Right hindlimb (tissue), 1 donor: ENCODE measurements at places on chromosomes 3 and 15.
A peak's percentile ranks its signal among the peaks of the same experiment; 100 is the strongest.

GRCh38 chr3:35635407-35635806 is 3.9 kb upstream of the ARPP21 start:
- no peak for DNase-seq

DNA sequence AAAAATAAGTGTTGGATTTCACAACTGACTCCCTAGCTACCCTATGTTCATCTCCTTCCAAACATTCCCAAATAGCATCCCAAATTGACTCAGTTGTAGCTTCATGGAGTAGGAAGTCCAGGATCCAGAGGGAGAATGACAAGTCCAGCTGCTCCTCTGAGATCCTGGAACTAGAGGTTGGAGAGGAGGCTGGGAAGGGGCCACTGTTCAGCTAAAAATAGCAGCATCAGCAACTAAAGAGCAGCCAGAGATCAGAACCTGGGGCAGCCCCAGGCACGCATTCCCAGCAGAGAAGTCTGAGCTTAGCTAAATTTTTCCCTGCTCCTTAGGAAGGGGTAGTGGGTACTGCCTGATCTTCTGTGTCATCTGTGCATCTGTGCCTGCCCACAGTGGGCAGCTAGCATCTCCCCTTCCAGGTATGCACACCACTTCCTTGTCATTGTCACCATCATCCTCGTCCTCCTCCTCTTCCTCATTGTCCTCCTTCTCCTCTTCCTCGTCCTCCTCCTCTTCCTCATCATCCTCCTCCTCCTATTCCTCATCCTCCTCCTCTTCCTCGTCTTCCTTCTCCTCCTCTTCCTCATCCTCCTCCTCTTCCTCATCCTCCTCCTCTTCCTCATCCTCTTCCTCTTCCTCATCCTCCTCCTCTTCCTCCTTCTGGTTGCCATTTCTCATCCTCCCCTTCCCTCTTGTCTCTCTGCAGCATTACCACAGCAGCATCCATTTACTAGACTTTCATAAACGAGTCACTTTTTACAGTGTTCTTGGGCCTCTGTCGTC is 152.3 kb upstream of the ROPN1 start:
- DNase-seq, result no peak

DNA sequence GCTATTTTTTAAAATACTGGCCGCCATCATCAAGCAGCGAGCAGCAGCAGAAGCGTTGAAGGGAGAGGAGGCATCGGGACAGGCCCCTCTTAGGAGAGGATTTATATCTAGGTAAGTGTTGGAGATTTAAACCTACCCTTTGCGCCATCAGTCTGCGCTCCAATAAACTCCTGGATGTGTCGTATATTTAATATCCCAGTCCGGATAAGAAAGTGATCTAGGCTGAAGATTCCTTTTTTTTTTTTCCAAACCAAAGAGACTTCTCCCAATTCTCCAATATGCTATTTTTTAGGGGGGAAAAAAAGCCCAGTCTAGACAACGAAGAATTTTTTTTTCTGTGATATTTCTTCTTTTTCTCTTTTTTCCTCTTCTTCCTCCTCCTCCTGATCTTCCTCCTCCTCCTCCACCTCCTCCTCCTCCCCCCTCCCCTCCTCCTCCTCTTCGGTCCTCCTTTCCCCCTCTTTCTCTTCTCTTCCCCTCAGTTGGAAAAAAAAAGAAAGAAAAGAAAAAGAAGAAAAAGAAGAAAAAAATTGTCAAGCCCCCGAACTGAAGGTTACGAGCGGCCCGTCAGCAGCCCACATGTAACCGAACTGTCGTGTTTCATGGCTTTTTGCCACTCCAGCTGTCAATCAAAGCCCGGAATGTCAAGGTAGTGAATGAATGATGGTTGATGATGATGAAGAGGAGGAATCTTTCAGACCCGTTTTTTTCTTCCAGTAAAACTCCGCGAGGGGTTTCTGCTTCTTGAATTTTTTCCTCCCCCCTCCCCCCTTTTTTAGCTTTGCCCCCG is 835 bp downstream of the MEIS2 start:
- peak; percentile 53 for DNase-seq

GRCh38 chr15:77138167-77138522 is 67.2 kb upstream of the TSPAN3 start:
- no peak for DNase-seq

- peak; percentile 37 for DNase-seq
Observed at GRCh38 chr15:94584833-94585244, 353.5 kb downstream of the MCTP2 start.

DNA sequence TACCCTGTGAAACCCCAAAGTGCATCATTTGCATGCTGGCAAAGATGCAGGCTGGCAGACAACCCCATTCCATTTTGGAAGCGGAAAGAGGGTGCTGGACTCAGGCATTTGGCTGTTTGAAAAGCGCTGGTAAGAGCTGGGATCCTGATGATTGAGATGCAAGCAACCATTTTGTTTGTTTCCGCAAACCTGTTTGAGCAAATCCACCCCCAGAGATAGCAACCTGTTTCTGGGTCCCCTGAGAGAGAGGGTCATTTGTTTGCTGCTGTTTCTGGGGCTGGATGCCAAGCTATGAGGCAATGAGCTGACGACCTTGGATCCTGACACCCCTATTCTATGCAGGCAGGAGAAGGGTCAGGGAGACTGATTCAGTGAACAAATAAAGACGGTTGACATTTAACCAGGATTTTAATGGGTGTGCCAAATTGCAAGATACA is 9.8 kb downstream of the SLC6A1 start:
- DNase-seq, result no peak

- no peak for DNase-seq
Observed at GRCh38 chr3:159348431-159348830, 546.6 kb downstream of the MFSD1 start.

GRCh38 chr15:72474912-72475628 is 940 bp downstream of the ARIH1 start:
- peak; percentile 82 for DNase-seq

DNA sequence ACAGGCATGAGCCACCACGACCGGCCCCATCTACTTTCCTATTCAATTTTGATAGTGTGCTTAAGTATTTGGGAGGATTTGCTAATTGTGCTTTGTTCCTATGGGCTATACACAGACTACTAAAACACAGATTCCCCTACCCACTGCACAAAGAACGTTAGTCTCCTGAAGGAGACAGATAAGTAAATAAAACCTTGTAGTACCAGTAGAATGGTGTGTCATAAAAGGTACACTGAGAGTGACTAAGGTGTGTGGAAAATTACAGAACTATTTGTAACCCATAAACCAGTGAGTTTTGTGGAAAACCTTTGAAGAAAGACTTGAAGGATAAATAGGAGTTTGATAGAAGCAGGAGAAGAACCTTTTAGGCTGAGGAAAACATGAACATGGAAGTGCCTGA is 158.2 kb downstream of the VPS8 start:
- no peak for DNase-seq

- DNase-seq, result no peak
Observed at GRCh38 chr15:35305031-35305550, 220.0 kb upstream of the NANOGP8 start.

DNA sequence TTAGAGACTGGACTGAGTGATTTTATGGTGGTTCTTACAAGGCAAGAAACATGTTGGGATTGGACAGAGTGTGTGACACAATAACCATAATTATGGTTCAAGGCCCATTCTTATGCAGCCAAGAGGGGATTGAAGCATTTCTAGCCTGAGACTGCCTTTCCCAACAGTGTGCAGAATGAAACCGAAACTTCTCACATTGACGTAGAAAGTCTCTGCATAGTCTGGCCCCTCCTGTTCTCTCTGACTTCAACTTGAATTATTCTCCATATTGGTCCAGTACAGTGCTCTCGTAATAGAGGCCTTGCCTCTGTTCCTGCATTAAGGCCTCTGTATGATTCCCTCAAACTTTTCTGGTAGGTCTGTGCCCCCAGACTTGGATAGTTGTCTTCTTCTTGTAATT is 138.3 kb downstream of the DIPK2A start:
- no peak for DNase-seq

DNA sequence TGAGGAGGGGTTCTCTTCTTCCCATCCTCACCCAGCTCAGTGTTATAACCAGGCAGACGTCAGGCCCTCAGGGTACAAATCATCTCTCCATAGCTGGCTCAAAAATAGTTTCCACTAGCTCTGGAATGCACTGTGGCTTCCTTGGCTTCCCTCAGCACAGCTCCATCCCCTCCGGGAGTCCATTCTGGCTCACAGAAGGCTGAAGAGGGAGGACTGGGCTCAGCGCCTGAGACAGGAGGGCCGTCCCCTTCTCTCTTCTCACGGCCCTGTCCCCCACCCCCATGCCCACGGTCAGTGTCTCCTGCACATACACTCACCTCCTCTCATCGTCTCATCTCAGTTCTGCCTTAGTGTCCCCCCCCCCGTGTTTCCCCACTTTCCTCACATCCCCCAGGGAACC is 50.1 kb downstream of the UMPS start:
- DNase-seq, result peak; percentile 93

DNA sequence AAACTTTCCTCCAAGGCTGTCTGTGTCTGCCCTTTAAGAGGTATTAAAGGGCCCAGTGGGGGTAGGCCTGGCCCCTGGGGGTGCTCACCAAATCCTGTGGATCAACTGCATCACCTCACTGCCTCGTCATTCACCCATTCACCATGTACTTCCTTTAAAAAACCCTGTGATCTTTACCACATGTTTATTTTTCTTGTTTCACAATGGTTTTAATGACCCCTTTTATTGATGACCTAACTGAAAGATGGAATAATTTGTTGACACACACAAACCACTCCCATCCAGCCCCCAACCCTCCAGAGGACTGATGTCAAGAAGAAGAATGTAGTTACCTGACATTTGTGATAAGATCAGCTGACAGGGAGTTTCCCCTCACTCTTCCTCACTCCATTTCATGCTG is 40.8 kb downstream of the KCNAB1 start:
- no peak for DNase-seq

DNA sequence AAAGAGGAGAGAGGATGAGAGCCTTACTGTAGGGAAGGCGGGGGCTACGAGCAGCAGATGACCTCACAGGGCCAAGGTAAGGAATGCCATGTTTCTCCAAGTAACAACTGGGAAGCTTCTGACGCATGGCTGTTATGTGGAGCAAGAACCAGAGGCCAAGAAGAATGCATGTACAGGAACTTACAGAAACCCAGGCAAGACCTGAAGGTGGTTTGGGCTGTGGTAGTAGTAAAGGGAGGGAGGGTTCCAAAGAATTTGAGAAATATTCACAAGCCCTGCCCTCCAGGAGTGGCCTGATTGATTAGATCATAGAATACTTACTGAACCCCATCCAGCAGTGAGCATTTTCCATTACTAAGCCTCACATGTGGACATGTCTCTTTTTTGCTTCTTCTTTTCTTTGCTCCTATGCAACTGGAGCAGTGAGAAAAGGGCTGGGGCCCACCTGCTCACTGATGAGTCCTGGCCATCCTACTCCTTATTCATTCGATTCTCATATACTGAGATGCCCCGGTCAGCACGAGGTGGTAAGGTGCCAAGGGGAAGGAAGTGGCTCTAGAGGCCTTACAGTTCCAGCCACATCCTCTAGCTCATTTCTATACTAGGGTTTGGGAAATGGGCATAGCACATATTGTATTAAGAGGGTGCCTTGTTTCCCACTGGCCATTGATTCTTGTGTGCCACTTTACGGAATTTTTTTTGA is 8.3 kb upstream of the SLC12A8 start:
- DNase-seq, result no peak

DNA sequence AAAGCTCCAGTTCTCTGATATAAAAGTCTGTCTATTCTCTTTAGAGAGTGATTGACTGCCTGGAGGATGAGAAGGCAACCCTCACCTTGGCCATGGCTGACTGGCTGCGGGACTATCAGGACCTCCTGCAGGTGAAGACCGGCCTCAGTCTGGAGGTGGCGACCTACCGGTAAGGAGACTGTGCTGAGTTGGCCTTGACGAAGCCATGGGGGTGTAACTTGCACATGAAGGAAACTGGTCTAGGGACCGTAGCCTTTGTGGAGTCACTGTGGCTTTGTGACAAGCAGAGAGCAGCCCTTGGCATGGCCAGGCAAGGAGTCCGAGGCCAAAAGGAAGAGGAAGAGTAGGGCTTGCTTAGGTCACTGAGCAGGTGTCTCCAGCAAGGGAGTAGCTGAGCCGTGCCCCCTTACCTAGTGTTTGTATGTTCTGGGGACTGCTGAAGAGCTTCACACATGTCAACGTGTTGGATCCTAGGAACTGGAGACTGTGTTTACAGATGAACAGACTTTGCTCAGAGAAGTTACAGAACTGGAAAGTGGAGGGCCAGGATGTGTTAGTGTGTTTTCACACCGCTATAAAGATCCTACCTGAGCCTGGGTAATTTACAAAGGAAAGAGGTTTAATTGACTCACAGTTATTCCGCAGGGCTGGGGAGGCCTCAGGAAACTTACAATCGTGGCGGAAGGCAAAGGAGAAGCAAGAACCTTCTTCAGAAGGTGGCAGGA is 8.8 kb downstream of the SYNM start:
- DNase-seq, result no peak
